ENCODE measurements at places on chromosomes 6 and 20. TPM values are rescaled to one million over a fixed set of nuclear protein-coding genes. Genes with fewer than 3 reads are reported as not detected.

KIF25 gene
- total RNA-seq: not detected

BCAS4 gene
- total RNA-seq: 3.3 TPM

CDS2 gene
- 44.1 TPM for total RNA-seq

MCCD1 gene
- total RNA-seq: not detected

MOCS1 gene
- total RNA-seq: 12.3 TPM

EDN3 gene
- not detected for total RNA-seq

NT5E gene
- 239 TPM for total RNA-seq

SRSF12 gene
- not detected for total RNA-seq

PRDM13 gene
- total RNA-seq: not detected

SNAP91 gene
- total RNA-seq: not detected

DEFB110 gene
- not detected for total RNA-seq

IPCEF1 gene
- total RNA-seq: not detected

ADGRF1 gene
- not detected for total RNA-seq

SLC17A3 gene
- not detected for total RNA-seq

BANF2 gene
- not detected for total RNA-seq

C6orf141 gene
- total RNA-seq: 2.7 TPM

FAM209A gene
- not detected for total RNA-seq

CDH22 gene
- not detected for total RNA-seq

CD24 gene
- 0.97 TPM for total RNA-seq

RAD21L1 gene
- not detected for total RNA-seq

DZANK1 gene
- 0.65 TPM for total RNA-seq

LAMA4 gene
- total RNA-seq: 307 TPM

SCGN gene
- not detected for total RNA-seq

NOX3 gene
- not detected for total RNA-seq
